ENCODE measurements at places on chromosomes 12 and 14.

DNA sequence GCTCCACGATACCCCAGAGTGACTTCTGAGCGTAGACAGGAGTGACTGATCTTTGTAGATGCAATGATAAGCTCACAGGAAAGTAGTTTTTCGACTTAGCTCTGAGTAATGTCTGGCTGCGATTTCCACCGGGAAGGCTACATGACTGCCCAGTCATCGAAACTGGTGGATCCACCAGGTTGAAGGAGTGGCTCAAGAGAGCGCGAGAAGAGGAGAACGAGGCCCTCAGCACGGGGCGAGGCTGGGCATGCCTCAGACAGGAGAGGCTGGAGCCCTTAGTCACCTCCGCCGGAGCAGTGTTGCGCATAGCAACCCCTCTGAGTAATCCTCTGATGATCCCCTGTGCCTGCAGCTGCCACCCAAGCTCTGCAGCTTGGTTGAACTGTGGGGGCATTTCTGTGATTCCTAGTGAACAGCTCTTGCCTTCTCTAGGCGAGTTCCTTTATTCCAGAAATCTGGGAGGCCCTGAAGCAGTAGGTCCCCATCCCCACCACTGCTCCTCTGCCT lies 25.6 kb downstream of the ELK3 start:
- DNase-seq: no peak

GRCh38 chr12:83141460-83141994 lies 454.8 kb downstream of the TMTC2 start:
- DNase-seq: no peak

GRCh38 chr12:44835641-44836379 lies 40.3 kb downstream of the NELL2 start:
- no peak for DNase-seq

GRCh38 chr14:82113710-82114109 lies 580.1 kb upstream of the SEL1L start:
- DNase-seq: no peak

- DNase-seq: no peak
Observed at GRCh38 chr12:114895081-114895480, 211.1 kb upstream of the TBX3 start.

DNA sequence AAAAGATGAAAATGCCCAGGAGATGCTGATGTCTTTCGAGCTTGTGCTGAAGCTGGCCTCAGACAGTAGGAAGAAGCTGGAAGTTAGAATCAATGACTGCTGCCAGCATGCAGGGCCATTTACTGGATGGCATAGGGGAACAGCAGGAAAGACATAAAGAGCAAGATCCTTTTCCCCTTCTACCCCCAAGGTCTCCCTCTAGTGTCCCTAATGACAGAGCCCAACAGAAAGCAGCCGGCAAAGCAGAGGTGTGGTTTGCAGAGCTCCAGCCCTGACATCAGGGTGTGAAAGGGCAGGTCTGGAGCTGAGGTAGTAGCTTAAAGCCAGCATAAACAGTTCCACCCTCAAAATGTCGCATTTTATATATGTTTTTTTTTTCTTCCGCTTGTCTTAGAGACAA lies 1560.7 kb upstream of the TMEM132C start:
- no peak for DNase-seq

- DNase-seq: no peak
Observed at GRCh38 chr12:118841588-118841987, 139.8 kb upstream of the SRRM4 start.

DNA sequence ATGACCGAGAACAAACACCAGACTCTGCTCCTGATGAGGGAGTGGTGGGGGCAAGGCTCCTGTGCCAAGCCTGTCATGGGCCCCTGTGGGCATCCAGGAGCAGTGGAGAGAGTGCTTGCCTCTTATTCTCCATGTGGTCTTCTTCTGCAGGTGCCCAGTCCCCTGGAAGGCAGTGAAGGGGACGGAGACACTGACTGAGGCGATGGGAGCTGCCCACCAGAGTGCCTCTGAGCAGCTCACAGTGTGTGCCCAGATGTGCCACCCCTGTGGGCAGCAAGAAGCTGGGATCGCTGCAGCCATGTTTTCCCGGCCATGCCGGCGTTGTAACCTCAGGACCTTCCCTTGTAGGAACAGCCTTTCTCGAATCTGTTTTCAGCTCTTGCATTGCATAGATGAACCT lies 6.4 kb upstream of the EP400 start:
- no peak for DNase-seq

Data from muscle of back (tissue), 13 donors.